ENCODE measurements at places on chromosomes 13 and 19.

- peak; percentile 38 for DNase-seq
These were observed at the start of gene EPSTI1 for GRCh38 chr13:42991898-42992763. TSS of gene EPSTI1 (minus strand) at chr13:42992241. CDS start at chr13:42992165, 76 bp downstream.

GRCh38 chr19:32222556-32222955 is 122.9 kb upstream of the ZNF507 start:
- no peak for DNase-seq

GRCh38 chr19:29674374-29675119 is 9.3 kb downstream of the PLEKHF1 start:
- DNase-seq: no peak

- DNase-seq: no peak
These were observed 35.6 kb upstream of the NANOS3 start for GRCh38 chr19:13841086-13841961.

GRCh38 chr13:76672420-76672819 is 213.8 kb downstream of the KCTD12 start:
- no peak for DNase-seq
